Aorta (tissue), 5 donors: ENCODE measurements at places on chromosomes 6 and 20. TPM values are rescaled to one million over a fixed set of nuclear protein-coding genes. Genes with fewer than 3 reads are reported as not detected.

GRCh38 chr20:36818185-36818584, 44.6 kb upstream of the DSN1 start:
- no peak for DNase-seq
- no peak overlapping the region for H3K27ac ChIP-seq
- no peak overlapping the region for H3K4me3 ChIP-seq

- H3K27me3 ChIP-seq, result no peaks in the 10 kb centered on the region
- DNase-seq, result no peak
- H3K27ac ChIP-seq, result no peak overlapping the region
- no peaks in the 10 kb centered on the region for H3K36me3 ChIP-seq
- no peak overlapping the region for H3K4me3 ChIP-seq
These were observed 795.1 kb upstream of the HS3ST5 start for GRCh38 chr6:115137910-115138309.

GRCh38 chr6:170259278-170259677, 31.6 kb downstream of the DLL1 start:
- H3K36me3 ChIP-seq, result no peaks in the 10 kb centered on the region
- no peaks in the 10 kb centered on the region for H3K4me1 ChIP-seq
- no peak overlapping the region for H3K27ac ChIP-seq
- no peaks in the 10 kb centered on the region for H3K27me3 ChIP-seq

GRCh38 chr6:88983532-88983931, 20.1 kb upstream of the RNGTT start:
- H3K27ac ChIP-seq, result no peak overlapping the region
- H3K4me3 ChIP-seq, result no peak overlapping the region
- no peaks in the 10 kb centered on the region for H3K4me1 ChIP-seq
- DNase-seq, result no peak
- H3K36me3 ChIP-seq, result no peaks in the 10 kb centered on the region

The FOXQ1 gene
- total RNA-seq, result not detected

- H3K36me3 ChIP-seq, result no peaks in the 10 kb centered on the region
- no peak overlapping the region for H3K4me3 ChIP-seq
- H3K4me1 ChIP-seq, result no peaks in the 10 kb centered on the region
- no peak overlapping the region for H3K27ac ChIP-seq
- H3K27me3 ChIP-seq, result no peaks in the 10 kb centered on the region
These were observed 139.3 kb upstream of the PMEPA1 start for GRCh38 chr20:57849121-57849520.

DNA sequence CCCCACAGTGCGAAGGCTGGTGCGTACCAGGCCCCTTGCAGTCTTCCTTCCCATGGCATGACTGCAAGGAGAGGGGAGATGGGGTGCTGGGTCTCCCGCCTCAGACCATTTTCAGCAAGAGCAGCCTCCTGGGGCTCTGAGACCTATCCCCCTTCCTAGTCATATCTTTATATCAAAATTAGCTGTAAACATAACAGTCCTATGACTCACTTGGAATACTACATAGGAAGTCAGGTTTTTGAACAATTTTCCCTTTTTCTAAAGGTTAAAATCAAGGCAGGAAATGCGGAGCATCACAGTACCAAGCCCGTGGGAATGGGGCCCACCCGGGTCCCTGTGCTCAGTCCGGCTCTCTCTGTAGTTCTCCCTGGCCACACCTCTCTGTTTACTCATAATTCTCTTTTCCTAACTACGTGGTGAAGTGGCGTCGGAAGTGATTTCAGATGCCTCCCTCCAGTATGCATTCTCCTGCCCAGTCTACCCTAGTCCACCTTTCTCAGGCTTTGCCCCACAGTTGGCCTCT, 109.8 kb upstream of the TMEM170B start:
- no peak overlapping the region for H3K27ac ChIP-seq
- DNase-seq, result no peak
- no peak overlapping the region for H3K4me3 ChIP-seq
- H3K4me1 ChIP-seq, result peaks cover 4% of the 10 kb centered on the region
- H3K27me3 ChIP-seq, result no peaks in the 10 kb centered on the region
